ENCODE measurements at places on chromosomes 1 and 21.

DNA sequence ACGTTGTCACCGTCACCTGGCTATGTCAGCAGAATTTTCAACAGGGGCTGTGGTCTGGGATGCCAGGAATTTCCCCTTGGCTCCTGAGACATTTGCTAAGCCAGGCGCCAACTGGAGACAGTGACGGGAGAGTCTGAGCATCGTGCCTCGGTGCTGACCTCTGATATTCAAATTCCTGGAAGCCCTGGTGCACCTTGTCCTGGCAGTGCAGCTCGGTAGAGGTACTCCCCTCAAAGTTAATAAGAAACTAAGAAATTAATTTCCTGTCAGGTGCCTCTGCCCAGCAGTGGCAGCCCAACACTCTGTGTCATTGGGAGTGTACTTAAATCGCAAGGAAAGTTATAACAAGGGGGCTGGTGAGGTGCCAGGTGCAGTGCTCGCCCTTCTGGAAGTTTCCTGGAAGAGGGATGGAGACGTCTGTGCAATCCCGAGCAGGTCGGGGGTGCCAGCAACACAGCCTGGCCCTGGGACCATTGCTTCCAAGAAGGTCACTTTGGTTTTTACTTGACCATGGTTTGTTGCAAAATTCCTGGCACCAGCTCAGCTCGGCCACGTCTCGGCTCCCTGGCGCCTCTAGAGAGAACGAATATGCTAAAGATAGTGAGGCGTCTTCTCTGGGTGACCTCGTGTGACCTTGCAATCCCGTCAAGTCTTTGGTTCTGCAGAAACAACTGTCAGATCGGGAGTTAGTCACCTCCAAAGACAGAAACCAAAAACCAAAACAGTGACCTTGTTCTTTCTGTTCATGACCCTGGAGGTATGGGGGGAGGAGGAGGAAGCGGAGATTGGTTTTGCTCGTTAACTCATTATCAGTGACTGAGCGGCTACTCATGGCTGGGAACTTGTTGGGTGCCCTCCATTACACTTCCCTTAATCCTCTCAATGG lies 149.5 kb upstream of the VAMP3 start:
- DNase-seq: no peak

DNA sequence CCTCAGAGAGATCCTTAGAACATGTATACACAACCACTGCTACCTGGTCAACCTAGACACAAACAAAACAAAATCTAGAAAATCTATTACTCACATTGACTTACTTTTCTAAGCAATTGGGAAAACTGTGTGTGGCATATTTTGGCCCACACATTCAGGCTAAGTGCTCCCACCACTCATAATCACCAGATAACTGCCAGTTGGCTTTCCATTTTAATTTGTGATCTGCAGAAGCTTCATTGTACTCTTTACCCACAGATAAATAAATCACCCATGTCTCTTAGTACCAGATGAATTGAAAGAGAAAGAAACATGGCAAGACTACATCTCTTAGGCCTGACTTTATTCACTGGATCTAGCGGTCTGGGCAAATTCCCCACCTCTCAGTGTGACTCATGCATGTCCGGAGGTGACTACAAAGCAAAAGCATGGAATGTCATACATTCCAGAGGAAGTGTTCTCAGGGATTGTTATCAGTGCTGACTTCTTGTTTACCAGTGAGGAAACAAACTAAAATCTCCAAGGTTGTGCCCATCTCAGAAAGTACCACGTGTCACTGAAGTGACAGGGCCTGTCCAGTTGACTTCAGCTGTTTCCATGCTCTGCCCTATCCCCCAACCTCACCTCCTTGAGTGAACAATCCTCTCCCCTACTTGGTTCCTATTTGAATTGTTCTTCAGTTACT lies 52.4 kb upstream of the BCL10 start:
- DNase-seq: no peak

DNA sequence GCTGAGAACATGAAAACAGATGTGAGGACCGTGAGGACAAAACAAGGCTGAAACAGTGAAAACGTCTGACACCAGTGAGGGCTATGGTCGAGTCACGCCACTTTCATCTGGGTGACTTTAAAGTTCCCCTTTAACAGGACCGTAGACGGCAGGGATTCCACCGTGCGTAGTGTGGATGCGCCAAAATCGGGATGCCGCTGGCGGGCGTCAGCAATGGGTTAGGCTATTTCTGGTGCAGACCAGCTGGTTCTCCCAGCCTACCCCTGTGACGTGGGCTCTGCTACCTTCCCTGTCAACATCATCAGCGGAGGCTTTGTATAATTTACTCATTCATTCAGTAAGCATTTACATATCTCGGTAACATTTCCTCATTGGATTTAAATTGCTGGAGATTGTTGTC lies 246.6 kb upstream of the AJAP1 start:
- DNase-seq: no peak

- DNase-seq: no peak
Observed at GRCh38 chr1:45809761-45810160, 6.3 kb downstream of the MAST2 start.

DNA sequence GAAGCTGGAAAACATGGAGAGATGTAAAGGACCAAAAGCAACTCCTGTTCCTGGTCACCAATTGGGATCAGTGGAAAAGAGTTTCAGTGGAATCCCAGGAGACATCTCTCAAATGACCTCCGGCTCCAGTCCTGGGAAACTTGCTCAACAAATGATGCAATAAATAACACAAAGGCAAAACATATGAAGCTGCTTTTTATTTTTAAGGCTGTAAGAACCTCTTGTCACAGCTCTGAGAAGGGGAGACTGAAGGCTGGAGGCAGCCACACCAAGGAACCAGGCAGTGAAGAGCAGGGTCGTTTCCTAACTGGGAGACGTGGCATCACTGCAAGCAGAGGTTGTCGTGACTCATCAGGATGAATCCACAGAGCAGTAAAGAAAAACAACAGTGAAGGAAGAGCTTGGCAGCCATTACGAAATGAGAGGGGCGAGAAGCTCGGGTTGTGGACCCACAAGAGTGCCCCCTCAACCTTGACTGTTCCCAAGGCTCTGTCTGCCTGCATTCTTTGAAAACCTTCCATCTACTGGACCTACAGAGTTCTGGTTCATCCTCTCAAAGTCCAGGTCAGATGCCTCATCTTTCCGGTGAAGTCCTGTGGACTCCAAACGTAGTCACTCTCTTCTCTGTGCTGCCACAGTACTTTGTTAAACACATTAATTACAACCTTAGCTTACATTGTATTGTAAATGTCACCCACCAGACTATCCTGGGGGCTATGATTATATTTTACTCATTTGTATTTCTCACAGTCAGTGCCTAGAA lies 32.1 kb downstream of the JAK1 start:
- DNase-seq: no peak

- DNase-seq: no peak
Observed at GRCh38 chr1:150906329-150906728, 19.4 kb downstream of the CTXND2 start.

- DNase-seq: no peak
Observed at GRCh38 chr21:33546086-33546485, 3.2 kb downstream of the SON start.

- DNase-seq: no peak
Observed at GRCh38 chr1:58089898-58090534, 456.5 kb downstream of the OMA1 start.

- DNase-seq: no peak
Observed at GRCh38 chr1:223180731-223181321, 37.8 kb upstream of the TLR5 start.

DNA sequence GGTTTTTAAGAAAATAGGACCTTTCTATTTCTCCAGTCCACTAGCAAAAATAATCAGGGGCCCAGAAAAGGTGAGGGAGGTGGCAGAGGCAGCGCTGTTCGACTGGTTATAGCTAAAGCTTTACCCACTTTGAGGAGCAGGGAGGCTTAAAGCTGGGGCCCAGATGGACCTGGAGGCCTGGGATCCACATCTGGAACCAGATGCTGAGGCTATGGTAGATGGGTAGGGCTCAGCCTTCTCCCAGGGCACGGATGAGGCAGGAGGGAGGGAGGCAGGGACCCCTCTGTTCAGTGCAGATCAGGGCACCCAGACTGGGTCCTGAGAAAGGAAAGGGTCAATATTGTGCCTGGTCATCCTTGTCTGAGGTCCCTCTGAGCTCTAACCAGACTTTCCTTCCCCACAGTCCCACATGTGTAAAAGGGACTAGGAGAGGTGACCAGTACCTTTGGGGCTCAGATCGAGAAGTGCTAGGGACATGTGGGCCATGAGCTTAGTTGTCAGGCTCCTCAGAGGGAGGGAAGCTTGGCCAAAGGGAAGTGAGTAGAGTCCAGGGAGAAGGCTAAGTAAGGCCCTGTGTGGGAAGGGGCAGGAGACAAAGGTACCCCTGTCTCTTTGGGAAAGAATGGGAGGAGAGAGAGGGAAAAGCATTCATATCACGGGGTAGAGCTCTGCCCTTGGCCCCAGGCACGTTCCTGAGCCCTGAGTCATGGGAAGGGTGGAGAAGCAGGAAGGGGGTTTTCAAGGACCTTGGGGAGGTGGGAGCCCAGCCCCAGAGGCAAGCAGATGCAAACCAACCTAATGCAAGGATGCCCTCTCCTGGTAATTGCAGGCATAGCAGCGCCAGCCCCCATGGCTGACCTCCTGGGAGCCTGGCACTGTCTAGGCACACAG lies 15.4 kb downstream of the LMNA start:
- DNase-seq: peak; percentile 48

- DNase-seq: no peak
Observed at GRCh38 chr1:109901524-109902145, 9.0 kb upstream of the CSF1 start.

GRCh38 chr21:45228171-45228641 lies 59.5 kb downstream of the POFUT2 start:
- no peak for DNase-seq

DNA sequence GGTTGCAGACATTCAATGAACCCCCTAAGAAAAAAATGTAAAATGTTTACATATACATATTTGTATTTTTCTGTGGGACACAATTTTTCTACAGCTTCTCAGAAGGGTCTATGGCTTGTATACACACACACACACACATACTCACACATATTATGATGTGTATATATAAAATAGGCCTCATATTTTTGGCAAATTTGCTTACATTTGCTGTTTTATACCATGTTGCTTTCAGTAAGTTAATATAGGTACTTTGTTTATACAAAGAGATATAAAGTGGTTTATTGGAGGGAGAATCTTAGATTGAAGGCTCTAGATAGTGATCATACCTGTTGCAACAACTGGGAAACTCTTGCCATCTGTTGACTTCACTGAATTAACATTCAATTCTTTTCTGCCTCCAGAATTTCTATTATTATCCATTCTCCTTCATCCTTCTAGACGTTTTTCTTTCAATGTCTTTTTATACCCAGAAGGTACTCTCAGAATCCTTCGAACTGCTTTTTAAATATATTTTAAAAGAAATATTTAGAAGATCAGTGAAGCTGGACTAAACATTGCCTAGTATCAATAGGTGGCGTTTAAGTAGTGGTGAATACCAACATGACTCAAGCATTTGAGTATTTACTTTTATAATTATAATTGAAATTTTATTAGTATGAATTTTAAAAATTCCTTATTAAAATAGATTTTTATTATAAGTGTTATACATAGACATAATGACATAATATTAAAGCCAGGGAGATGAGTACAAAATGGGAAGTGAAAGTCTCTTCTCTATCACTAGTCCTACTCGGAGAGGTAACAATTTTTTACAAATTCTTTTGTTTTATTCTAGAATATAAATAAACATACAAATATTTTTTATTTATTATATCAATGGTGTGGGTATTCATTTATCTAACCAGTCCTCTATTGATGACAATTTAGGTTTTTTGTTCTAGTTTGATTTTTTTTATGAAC lies 10.2 kb downstream of the CD55 start:
- DNase-seq: no peak

DNA sequence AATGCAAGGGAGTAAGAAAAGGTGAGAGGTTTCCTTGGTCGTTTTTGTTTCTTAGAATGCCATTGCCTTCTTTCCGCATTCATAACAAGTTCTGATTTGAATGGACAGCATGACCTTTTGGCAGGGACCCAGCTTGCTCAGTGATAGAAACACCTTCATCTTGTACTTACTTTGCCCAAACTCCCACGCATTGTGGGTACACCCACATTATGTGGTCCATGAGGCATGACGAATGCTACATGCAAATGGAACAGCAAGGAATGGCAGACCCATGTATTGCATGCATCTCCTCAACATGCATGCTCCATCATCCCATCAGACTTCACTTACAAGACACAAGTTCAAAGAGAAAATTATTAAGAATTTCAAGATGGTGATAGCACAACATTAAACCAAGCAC lies 102.8 kb downstream of the CDC7 start:
- no peak for DNase-seq

All from NCI-H187 treated with DMSO at 0.1 percent for 48 hours (cell line).